ENCODE measurements at places on chromosomes 11 and 22.
A peak's percentile ranks its signal among the peaks of the same experiment; 100 is the strongest.

DNA sequence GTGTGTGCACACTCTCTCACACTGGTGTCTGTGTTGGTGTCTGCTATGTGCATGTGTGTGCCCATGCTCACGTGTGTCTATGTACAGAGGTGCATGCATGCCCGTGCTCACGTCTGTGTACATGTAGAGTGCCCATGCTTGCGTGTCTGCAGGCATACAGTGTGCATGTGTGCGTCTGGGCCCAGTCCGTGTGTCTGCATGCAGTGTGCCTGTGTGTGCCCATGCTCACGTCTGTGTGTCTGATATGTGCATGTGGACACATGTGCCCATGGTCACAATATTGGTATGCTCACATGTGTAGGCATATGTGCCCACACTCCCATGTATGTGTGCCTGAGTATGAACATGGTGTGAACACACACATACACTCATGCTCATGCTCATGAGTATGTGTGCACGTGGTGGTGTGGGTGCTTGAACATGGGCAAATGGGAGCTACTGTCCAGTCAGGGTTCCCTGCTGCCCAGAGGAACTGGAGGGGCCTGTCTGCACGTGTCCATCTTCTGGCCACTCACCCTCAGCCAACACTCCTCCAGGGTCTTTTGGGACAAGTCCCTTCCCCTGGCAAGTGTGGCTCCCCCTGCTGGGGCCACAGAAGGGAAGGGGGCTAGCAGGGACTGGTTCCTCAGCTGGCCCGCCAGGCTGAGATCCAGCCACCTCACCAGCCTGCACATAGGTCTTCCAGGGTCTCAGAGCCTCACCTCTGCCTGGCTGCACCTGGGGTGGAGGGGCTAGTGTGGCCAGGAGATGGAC is 7.3 kb upstream of the TBX1 start:
- DNase-seq = no peak

DNA sequence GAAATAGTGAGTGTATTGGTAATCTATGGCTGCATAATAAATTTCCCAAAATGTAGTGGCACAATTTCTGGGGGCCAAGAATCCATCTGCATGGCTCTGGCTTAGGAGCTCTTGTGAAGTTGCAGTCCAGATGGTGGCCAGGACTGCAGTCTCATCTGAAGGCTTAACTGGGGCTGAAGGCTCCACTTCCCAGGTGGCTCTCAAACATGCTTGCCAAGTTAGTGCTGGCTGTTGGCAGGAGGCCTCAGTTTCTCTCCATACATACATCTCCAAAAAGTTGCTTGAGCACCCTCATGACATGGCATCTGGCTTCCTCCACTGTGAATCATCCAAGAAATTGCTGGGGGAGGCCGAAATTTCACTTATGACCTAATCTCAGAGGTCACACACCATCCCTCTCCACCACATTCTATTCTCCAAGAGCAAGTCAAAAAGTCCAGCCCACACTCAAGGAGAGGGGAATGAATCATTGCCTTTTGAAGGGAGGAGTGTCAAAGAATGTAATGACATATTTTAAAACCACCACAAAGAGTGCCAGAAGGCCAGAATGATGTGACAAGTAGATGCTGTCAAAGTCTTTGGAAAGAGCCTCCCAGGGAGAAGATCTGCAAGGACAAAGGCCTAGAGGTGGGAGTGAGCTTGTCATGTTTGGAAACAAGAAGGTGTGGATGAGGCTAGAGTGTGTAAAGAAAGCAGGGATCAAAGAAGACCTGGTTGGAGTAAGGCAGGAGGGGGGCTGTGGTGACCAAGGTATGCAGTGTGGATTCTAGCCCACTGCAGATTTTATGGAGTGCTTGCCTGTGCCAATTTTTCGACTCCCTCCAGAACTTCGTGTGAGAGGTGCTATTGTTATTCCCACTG is 566.2 kb downstream of the MIAT start:
- peak; percentile 80 for DNase-seq

DNA sequence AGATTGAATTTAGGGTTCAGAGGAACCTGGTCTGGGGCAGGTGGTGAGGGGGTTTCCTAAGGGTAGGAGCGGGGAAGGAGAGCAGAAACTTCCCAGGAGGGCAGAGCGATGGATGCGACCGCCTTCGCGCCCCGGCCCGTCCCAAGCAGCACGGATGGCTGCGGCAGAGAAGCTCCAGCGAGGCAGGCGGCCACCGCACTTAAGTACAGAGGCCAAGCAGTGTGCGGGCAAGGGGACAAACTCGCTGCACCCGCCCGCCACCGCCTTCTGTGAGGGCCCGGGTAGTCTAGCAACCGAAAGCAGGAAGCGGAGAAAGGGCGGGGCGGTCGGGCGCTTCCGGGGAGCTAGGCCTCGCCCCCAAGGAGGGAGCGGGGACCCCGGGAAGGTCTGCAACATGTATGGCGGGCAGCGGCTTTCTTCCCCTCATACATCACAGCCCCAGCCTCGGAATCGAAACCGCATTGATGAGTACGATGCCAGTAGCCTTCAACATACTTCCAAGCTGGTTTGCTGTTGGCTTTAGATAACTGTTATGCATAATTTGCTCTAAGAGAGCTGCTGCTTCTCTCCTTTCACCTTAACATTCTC is at the start of gene AGBL2:
AGBL2 (minus strand) TSS at position 288 of the 588 bp plus-strand sequence. CDS start 719 bp downstream, outside the sequence.
- DNase-seq = peak; percentile 85

- no peak for DNase-seq
These were observed 385.0 kb downstream of the CTTN start for GRCh38 chr11:70783356-70783755.

- no peak for DNase-seq
These were observed at the start of gene C11orf86 for GRCh38 chr11:66974724-66975404. C11orf86 (plus strand) TSS chr11:66975304; CDS start chr11:66975363, 59 bp downstream.

- no peak for DNase-seq
These were observed 123.8 kb upstream of the SORL1-AS1 start for GRCh38 chr11:121576531-121576930.
